Islet precursor cell (in vitro differentiated cells): ENCODE measurements at places on chromosomes 1 and 21.

GRCh38 chr1:169529068-169529642 lies 43.4 kb upstream of the SLC19A2 start:
- peak; percentile 95 for DNase-seq

DNA sequence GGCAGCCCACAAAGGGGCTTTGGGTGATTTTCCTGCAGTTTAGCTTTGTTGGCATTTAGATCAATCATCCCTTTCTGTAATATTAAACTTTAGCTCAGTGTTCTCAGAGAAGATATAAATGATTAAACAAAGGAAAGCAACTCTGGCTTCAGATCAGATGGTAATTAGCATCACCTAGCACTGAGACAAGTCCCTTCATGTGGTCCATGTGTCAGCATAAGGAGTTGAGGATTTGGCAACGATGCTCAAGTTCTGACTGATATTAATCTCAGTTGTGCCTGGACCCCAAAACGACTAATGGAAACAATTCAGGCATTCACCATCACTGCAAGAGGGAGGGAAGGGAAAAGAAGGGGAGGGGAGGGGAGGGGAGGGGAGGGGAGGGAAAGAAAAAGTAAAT lies 60.4 kb downstream of the SEC16B start:
- DNase-seq: no peak

DNA sequence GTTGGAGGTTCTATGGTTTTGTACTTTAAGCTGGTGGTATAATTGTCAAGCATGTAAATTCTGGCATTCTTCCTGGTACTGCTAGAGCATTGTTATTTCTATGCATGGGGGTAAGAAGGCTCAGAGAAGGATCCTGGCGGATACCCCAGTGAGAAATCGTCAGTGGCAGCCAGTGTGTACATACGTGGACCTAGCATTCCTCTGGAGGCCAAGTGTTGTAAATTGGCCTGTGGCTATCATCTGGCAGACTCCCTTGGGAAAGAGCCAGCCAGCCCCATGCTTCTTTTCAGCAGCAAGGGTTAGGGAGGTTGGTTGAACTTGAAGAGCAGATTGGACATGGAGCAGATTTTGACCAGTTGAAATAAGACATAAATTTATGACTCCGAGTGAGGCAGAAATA lies 5.2 kb upstream of the AGO3 start:
- DNase-seq: no peak

DNA sequence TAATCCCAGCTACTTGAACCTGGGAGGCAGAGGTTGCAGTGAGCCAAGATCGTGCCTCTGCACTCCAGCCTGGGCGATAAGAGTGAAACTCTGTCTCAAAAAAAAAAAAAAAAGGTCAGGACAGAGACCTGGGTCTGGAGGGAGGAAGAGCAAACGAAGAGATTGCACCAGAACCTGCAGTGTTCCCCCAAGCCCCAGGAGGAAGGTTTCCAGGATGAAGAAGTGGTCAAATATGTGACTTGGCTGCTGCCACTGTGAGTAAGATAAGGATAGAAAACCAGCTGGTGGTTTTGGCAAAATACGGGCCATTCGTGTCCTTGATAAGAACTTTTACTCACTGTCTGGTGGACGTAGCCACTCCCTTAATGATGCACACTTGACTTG lies 42.2 kb downstream of the CLDN14 start:
- no peak for DNase-seq

DNA sequence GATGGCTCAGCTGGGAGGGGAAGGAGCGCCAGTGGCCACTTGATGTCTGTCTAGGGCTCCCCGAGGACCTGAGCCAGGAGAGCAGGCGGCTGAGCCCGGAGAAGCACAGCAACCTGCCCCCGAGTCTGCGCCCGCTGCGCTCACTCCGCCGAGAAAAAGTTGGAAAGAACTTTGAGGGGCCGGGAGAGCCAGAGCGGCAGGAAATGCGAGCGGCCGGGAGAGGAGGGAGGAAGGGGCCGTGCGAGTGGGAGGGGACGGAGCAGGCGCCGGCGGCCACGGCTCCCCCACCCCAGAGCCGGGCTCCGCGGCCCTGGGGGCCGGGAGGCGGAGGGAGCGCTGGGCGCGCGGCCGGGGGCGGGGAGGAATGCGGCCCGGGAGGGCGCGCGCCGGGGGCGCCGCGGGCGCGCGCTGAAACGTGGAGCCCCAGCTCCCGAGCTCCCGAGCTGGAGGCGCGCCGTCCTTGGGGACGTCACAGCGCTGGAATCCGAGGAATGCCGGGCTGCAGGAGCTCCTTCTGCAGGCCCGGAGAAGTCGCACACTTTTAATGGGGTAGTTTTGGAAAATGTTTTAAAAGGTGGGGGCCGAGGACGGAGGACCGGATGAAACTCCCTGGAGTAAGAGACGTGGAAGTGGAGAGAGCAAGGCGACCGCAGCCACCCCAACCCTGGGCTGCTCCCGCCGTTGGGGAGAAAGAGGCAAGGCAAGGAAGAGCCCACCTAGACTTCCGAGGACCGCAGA lies at the start of gene PTPN14:
TSS of gene PTPN14 (minus strand) at position 167 of the 738 bp plus-strand sequence. CDS start 86,799 bp downstream, outside the sequence.
- DNase-seq: peak; percentile 99

GRCh38 chr1:170306948-170307347 lies 161.2 kb downstream of the NTMT2 start:
- no peak for DNase-seq

DNA sequence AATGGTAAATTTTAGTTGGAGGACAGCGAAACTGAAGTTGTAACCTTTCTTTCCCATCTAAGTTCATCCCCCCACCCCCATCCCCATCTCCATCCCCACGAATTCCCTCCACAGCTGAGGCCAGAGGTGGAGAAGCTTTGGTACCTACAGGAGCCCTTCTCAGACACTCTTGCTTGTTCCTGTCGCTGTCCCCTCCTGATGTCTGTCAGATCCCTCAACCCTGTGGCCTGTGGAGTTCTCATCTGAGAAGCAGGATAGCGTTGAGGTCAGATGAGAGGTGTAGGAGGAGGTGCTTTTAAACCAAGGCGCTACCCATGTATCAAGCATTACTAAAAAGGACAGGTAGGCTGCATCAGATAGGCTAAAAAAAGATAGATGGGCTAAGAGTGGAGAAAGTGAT lies 769 bp downstream of the NTPCR start:
- peak; percentile 70 for DNase-seq

GRCh38 chr1:63861052-63861691 lies 87.4 kb downstream of the ROR1 start:
- no peak for DNase-seq
